ENCODE measurements at places on chromosomes 2 and 18.

- DNase-seq = no peak
These were observed at the start of gene YES1 for GRCh38 chr18:811892-812375. Gene YES1 (minus strand): TSS chr18:812242. CDS start chr18:756827, 55,415 bp downstream.

- DNase-seq = no peak
These were observed 98.2 kb downstream of the ZBTB7C start for GRCh38 chr18:48310999-48311398.

DNA sequence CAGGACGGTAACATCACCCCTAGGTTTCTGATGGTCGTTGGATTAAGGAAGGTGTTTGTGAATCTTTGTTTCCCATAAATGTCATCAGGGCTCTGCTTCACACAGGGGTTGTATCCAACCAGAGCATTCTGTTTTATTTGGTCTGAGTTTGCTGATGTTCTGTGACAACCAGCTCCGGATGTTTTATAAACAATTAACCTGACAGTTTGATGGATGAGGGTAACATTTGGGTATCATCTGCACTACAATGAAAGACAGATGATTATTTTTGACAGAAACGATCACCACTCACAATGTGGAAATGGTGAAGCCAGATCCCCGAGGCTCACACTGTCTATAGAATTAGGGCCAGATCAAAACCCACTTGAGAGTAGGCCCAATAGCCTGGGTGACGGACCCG lies 107.1 kb downstream of the CDC42EP3 start:
- DNase-seq = no peak

DNA sequence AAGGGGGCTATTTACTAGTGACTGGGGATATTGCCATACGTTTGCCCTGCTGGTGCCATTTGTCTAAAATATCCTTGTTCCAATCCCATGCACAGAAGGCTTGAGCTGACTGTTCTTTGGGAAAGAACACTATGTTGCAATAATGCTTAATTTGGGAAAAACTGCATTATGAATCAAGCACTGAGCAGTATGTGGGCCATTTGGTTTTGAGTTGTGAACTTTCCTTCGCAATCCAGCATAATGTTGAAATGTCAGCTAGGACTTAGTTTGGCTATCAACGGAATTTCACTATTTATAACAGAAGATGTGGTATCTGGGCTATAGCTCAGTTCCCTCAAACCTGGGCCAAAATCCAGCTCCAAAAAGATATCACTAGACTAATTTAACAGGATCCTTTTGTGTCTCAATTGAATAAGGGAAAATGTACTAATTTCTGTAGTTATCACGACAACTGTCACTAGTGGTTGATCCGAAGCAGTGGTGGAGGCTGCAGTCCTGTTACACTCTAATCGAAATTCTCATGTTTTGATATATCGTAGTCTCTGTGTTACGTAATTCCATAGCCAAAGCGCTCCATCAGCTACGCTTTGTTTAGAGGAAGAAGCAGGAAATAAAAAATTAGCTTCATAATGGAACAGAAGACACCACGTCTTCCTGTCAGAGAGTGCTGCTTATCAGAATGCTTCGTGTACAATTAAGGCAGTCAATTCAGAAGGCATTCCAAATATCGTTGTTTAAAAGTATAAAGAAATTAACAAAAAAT lies 686.8 kb upstream of the SALL3 start:
- no peak for DNase-seq

DNA sequence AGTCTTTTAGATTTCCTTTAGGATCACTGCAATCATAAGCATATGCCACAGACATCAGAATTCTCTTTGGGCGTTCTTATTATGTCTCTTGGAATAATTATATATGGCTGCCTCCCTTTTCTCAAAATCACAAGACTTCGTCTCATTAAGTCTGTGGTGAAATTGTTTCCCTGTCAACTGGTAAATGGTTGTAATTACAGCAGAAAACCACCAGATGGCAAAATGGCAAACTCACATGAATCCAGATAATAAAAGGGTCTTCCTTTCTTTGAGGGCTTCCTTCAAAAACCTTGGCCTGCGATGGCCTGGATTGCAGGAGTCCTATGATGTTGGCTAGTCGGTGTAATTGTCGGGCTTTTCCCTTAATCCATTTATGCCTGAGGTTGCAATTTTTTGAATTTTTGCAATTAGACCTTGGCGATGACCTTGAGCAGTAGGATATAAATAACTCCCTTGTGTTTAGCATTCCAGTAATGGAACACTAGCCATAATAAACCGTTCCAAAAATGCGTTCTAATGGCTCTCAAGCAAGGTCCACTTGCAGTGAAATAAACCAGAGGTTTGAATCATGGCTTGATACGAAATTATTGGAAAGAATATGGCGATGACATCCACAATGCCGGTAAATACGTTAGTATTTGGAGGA lies 656.4 kb downstream of the MBD2 start:
- peak; percentile 41 for DNase-seq

GRCh38 chr2:64989982-64990614 lies 899 bp downstream of the SLC1A4 start:
- DNase-seq = no peak

- DNase-seq = no peak
These were observed 571.9 kb upstream of the PKDCC start for GRCh38 chr2:41475959-41476358.

DNA sequence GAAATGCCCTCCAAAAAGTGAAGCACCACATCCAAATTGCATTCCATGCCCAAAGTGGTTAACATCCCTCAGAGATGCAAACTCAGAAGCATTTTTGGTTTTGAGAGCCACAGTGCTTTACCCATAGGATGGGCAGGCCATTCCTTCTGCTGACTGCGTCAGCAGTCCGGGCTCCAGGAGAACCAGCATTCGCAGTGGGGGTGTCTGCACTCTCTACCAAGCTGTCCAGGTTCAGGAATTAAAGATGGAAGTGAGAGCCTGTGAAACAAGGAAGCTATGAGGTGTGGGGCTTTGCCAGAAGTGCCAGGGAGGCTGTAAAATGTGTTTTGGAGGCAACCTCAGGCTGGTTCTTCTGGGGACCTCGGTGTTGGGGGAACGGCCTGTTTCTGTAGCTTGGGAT lies 205.7 kb downstream of the AGAP1 start:
- no peak for DNase-seq

DNA sequence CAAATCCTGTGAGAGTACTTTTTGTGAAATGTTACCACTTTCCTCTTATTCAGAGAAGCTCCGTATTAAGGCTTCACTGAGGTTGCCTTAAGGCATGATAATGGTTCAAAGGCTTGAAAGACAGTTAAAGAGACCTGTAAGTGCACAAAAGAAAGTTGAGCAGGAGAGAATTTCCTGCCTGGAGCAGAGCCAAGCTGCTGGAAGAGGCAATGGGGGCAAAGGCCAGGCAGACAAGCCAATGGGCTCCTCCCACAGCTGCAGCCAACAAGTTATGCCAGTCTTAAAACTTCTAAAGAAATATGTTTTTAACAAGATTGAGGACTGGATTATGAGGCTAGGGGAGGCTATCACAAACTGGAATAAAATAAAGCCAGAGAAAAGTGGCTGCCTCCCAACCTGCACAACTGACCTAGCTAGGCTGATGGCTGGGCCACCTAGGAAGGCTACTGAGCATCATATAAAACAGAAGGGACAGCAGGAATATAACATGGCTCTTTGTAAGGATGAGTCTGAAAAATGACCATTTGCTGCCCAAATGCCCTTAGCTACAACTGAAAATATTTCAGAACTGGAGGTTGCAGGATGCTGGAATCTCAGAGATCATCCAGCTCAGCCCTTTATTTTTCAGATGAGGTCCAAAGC lies 2.1 kb downstream of the IL1B start:
- peak; percentile 54 for DNase-seq

DNA sequence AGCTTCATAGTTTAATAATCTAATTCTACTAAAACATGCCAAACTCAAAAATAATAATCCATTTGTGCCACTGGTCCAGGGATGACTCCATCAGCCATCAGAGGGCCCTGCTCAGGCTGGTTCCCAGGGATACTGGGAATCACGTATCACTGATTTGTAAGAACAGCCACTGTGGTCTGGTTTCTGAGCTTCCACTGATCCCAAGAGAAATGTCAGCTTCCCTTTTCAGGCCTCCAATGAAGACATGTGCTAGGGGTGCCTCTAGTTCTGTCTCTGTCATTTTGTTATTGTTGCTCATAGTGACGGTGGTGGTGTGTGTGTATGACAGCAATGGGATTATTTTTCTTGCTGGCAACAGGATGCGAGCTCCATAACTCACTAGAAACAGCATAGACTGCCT lies 83.2 kb downstream of the CELF4 start:
- DNase-seq = no peak

GRCh38 chr2:193276988-193277387 lies 1082.3 kb upstream of the TMEFF2 start:
- no peak for DNase-seq

DNA sequence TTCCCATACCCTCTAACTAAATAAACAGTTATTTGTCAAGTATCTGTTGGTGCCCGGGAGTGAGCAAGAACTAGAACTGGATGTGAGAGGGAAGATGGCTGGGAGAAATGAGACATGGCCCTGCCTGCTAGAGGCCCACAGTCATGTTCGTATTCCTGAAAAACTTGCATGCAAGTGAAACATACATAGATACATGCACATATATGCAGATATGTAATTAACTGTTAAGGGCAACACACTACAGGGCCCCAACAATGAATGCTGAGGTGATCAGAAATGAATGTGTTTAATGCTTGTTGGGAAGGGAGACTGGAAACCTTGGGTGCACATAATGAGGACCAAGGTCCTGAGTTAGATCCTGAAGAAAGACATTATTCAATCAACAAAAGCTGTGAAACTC lies 49.8 kb downstream of the ADD2 start:
- DNase-seq = no peak

DNA sequence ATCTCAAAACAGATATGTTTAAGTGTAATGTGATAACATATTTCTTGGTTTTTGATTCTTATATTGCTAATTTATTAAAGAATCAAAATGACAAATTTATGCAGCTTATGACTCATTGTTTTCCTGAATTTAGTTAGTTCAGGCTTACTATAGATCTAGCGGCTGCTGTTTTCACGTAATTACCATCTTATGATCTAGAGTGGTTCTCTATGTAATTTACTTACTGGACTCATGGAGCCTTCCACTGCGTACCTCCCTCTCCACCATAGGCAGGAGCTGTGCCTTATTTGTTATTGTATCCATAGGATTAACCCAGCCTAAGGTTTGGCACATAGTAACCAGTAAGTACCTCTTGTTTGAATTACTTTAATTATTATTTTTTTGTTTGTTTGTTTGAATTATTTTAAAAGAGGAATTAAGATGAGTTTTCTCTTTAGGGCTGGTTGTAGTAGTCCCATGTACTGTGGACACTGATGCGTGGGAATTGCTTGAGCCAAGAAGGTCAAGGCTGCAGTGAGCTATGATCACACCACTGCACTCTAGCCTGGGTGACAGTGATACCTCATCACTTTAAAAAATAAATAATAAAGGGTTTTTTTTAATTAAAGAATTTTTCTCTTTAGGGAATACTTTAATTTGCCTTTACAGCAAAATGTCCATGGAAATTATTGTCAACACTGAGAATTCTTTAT lies 165.5 kb downstream of the PHLPP1 start:
- no peak for DNase-seq

DNA sequence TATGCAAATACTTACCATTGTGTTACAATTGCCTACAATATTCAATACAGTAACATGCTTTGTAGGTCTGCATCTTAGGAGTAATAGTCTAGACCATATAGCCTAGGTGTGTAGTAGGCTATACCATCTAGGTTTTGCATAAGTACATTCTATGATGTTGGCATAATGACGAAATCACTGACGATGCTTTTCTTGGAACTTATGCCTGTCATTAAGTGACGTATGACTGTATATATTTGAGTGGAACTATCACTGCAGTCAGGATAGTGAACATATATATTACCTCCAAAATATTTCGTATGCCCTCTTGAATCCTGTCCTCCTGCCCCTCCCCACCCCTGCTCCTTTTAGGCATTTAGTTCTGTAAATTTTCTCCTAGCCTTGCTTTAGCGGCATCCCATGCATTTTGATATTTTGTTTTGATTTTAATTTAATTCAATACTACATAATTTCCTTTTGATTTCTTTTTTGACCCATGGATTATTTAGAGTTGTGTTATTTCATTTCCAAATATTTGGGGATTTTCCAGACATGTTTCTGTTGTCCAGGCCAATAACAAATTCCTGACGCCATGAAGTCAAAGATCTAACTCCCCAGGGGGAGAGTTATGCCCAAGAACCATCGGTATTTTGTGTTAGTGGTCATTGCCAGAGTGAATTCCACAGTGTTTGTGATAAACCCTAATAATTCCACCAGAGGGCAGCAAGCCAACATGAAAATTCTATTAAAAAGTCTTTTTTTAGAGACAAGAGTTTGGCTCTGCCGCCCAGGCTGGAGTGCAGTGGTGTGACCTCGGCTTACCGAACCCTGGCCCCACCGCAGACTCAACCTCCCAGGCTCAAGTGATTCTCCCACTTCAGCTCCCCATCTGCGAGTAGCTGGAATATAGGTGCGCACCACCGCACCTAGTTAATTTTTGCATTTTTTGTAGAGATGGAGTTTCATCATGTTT lies 24.2 kb upstream of the CASP8 start:
- peak; percentile 70 for DNase-seq

GRCh38 chr2:170576296-170576695 lies 138.8 kb upstream of the SP5 start:
- DNase-seq = no peak

DNA sequence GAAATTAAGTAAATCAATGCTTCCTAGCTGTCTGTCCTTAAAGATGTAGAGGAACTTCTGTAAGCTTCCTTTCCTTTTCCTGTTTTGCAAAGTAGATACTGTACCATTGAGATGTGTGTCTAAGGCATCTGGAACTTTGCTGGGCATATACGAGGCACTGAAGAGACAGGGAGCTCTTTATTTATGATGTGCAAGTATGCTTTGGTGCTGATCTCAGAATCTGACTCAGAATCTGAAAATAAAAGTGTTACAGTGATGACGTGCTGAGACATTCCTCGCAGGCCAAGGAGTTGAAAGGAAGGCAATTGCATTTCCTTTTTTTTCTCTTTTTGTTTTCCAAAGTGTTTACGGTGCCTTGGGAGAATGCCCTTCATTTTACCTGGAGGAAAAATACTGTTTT lies 230.9 kb upstream of the RGPD4 start:
- DNase-seq = peak; percentile 58

DNA sequence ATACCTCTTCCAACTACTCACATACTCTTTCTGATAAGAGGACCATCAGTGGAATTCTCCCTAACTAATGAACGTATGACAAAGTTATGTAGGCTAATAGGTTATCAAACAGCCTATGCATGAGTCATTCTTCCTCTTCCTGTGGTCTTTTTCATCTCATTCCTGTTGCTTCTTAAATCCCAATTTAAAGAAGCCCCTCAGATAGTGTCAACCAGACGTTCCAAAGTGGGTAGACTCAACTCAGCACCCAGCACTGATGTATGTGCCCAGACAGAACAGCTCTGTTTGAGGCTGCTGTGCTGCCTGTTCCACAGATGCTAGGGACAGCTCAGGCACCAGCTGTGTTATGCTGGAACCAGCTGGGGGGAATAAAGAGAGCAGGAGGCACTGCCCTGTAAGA lies 52.6 kb downstream of the CXCR4 start:
- no peak for DNase-seq

- DNase-seq = peak; percentile 52
These were observed 18.2 kb downstream of the PFN4 start for GRCh38 chr2:24104906-24105305.
